Mucosa of gallbladder (tissue), 1 donor: ENCODE measurements at places on chromosomes 6 and 20.

DNA sequence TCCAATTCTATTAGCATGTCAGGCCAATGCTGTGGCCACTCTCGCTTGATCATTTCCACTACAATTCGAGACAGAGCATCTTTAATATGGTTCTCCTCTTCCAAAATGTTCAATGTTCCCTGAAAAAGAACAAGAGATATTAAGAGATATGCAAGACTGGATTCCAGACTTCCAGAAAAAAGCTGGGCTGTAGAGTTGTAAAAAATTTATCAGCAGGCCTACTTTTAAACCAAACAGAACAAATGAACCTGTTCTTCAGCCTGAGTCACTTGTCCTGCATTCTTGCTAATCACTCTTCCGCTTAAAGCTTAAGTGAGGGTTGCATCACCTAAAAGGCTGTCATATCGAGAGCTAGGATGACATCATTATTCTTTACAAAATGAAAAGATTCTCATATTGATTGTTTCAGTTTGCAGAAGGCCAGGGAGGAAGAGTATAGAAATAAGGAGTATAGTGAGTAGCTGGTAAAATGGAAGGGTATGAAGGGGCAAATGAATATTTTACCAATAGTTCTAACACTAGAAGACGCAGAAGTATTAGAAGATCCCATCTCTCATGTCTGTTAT lies 4.9 kb downstream of the XPO5 start:
- DNase-seq, result no peak

DNA sequence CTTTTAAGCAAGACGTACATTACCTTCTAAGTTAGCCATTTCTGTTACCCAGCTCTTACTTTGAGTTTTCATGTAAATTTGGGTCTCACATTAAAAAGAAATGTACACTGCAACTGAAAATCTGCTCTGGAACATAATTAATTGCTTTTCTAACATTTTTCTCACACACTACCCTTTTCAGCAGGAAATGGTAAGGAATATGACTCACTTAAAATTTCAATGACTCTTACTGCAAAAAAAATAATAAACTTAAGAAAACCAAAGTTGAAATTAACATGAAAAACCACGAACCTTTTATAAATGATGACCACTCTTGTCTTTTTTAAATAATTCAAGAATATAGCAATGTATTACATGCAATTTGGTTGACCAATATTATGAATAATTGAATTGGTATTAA lies 1.3 kb downstream of the CGA start:
- DNase-seq, result no peak

DNA sequence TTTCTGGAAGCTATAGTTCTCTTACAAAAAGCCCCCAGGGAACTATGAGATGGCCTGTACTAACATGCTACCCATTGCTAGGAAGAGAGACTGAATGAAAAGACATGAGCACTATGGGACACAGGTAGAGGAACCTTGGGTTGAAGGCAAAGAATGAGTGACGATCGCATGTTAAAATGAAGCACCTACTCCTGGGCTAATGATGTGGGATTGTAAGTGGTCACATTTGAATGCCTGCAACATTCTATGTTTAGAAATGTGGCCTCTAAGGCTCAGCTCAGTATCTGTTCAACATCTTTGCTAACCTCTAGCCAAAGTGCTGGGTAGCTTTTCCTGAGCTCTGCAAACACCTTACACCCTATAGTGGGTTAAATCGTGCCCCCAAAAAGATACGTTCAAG lies 5.2 kb upstream of the ZC3H12D start:
- no peak for DNase-seq

DNA sequence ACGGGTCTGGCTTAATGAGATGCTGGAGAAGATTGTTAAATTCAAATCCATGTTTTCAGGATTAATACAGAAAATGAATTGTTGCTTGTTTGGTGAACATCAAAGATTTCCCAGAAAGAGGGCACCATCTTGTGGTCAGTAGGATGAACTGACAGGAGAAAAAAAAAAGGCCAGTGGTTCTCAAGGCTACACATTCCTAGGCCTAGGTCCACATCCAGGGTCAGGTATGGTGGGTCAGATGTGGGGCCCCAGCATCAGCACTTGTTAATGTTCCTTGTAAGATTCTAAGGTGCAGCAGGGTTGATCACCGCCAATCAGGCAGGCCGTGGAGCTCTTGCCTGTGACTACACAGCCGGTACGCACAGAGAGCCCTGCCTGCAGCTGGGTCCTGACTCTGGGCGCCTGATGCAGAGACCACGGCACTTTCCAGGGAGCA lies 34.0 kb upstream of the FOXO3 start:
- DNase-seq, result no peak

GRCh38 chr6:81309811-81310210 lies 442.7 kb downstream of the TENT5A start:
- DNase-seq, result no peak

DNA sequence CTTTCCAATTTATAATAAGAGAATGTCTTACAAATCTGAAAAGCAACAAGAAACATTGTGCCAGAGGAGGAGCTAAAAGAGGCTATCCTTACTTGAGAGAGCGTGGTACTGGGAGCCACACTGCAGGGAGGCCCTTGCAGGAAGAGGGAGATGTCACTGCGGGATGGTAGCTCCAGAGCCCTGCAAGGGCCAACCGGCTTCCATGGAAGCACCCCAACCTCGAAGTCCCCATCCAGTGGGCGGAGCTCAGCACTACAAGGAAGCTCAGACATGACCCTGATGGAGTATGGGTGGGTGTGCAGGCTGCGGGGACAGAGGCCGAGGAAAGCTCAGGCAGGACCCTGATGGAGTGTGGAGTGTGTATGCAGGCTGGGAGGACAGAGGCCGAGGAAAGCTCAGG lies 57.8 kb upstream of the RPS6KA2 start:
- no peak for DNase-seq

- DNase-seq, result no peak
Measured at GRCh38 chr6:84763003-84763885, 1.2 kb downstream of the TBX18 start.

GRCh38 chr6:148342350-148343046 lies at the start of gene SASH1:
SASH1 (plus strand) TSS chr6:148342838; CDS start chr6:148343068, 230 bp downstream.
- peak; percentile 43 for DNase-seq

DNA sequence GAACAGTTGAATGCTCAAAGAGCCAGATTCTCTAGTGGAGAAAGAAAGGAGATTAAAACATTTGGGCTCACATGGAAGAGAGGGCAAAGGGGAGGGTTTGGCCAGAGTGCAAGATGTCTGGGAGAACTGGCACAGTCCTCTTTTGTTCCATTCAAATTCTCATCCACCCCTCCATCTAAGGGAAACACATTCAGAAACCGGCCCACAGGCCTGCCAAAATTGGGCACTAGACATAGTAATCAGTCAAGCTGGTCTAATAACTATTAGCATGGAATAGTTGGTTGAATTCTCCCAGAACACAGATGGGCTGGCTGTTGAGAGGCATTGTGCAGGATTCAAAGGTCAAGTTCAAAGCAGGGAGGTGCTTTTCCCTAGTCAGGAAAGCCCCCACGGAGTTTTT lies 341.4 kb upstream of the IRAK1BP1 start:
- no peak for DNase-seq

DNA sequence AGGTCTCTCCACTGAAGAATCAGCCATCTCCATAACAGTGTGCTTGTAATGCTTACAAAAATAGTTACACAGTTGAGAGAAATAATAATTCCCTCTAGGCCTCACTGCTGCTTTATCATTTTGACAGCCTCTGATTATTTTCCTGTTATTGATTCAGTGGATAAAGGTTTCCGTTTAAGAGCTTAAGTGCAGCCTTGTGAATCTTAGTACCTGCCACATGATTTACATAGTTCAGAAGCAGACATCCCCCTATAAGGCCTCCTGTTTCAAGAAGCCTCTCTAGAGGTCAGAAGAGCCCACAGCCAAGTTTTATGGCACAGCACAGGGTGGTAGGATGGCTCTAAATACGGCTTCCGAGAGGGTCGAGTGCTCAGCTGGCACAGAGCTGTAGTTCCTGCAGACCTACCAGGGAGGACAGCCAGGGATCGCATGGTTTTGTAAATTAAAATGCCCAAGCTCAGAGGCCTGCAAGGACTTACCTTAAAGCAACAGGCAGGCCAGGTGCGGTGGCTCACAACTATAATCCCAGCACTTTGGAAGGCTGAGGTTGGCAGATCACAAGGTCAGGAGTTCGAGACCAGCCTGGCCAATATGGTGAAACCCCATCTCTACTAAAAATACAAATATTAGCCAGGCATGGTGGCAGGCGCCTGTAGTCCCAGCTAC lies 17.6 kb upstream of the PYGB start:
- DNase-seq, result no peak

DNA sequence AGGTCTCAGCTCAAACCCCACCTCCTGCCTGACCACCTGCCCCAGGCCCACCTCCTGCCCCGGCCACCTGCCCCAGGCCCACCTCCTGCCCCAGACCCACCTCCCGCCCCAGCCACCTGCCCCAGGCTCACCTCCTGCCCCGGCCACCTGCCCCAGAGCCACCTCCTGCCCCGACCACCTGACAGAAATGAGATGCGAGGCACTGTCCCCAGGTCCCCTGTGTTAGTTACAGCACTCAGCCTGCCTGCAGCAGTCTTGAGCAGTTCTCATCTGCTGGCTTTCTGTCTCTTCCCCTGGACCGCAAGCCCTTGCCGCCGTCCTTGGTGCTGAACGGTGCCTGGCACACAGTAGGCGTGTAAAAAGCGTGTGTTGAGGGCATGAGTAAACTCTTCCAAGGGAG lies 79.5 kb downstream of the CDH4 start:
- no peak for DNase-seq

GRCh38 chr6:157398151-157398550 lies 17.2 kb downstream of the ZDHHC14 start:
- no peak for DNase-seq

GRCh38 chr20:54694516-54694915 lies 219.1 kb downstream of the DOK5 start:
- no peak for DNase-seq
